WTC11 (cell line): ENCODE measurements at places on chromosomes 1 and 21. TPM values are rescaled to one million over a fixed set of nuclear protein-coding genes. Genes with fewer than 3 reads are reported as not detected.
A peak's percentile ranks its signal among the peaks of the same experiment; 100 is the strongest.

GRCh38 chr1:89615676-89616598 is 17.0 kb upstream of the LRRC8C start:
- peaks cover 33% of the 10 kb centered on the region for H3K36me3 ChIP-seq
- no peak overlapping the region for H3K4me3 ChIP-seq
- H3K4me1 ChIP-seq: peaks cover 6% of the 10 kb centered on the region
- no peak for DNase-seq

GRCh38 chr1:48242141-48242736 is 19.7 kb downstream of the SLC5A9 start:
- no peaks in the 10 kb centered on the region; the same call in 1 of the 2 replicates for H3K27me3 ChIP-seq
- H3K27ac ChIP-seq: no peak overlapping the region
- no peak overlapping the region for H3K4me3 ChIP-seq
- H3K4me1 ChIP-seq: no peaks in the 10 kb centered on the region
- no peaks in the 10 kb centered on the region for H3K36me3 ChIP-seq
- DNase-seq: no peak

GRCh38 chr1:224339442-224340033 is 9.6 kb upstream of the NVL start:
- H3K27me3 ChIP-seq: peaks cover 3% of the 10 kb centered on the region
- H3K36me3 ChIP-seq: peaks cover 31% of the 10 kb centered on the region
- peaks cover 15% of the 10 kb centered on the region for H3K4me1 ChIP-seq
- no peak overlapping the region for H3K4me3 ChIP-seq

GRCh38 chr1:184176058-184176457 is 124.5 kb downstream of the TSEN15 start:
- no peak overlapping the region for H3K4me3 ChIP-seq
- DNase-seq: no peak
- H3K27ac ChIP-seq: no peak overlapping the region

- no peaks in the 10 kb centered on the region; the same call in 1 of the 2 replicates for H3K27me3 ChIP-seq
- peak; percentile 79 for DNase-seq
- peak overlapping the region; percentile 85 for H3K27ac ChIP-seq
- H3K4me3 ChIP-seq: peak overlapping the region; percentile 55
- H3K4me1 ChIP-seq: peaks cover 70% of the 10 kb centered on the region
These were observed 35.6 kb upstream of the WASF2 start for GRCh38 chr1:27525296-27526272.

GRCh38 chr1:9654834-9655723 is 3.5 kb downstream of the PIK3CD start:
- peaks cover 10% of the 10 kb centered on the region for H3K4me1 ChIP-seq
- H3K36me3 ChIP-seq: no peaks in the 10 kb centered on the region
- H3K4me3 ChIP-seq: no peak overlapping the region
- no peak for DNase-seq
- H3K27ac ChIP-seq: no peak overlapping the region

- H3K4me3 ChIP-seq: no peak overlapping the region
- no peaks in the 10 kb centered on the region for H3K36me3 ChIP-seq
- no peak overlapping the region; the same call in 1 of the 2 replicates for H3K27ac ChIP-seq
- DNase-seq: no peak
- peaks cover 26% of the 10 kb centered on the region for H3K4me1 ChIP-seq
These were observed 102.3 kb upstream of the LPGAT1 start for GRCh38 chr1:211932933-211933254.

GRCh38 chr1:1361982-1362423 is 3.6 kb upstream of the MXRA8 start:
- peaks cover 21% of the 10 kb centered on the region for H3K4me1 ChIP-seq
- no peak overlapping the region for H3K4me3 ChIP-seq
- peak overlapping the region; percentile 65; the same call in 1 of the 2 replicates for H3K27ac ChIP-seq
- peak; percentile 45 for DNase-seq
- no peaks in the 10 kb centered on the region for H3K36me3 ChIP-seq
- H3K27me3 ChIP-seq: peaks cover 30% of the 10 kb centered on the region

- H3K27me3 ChIP-seq: no peaks in the 10 kb centered on the region
- H3K4me3 ChIP-seq: no peak overlapping the region
- no peaks in the 10 kb centered on the region for H3K36me3 ChIP-seq
- H3K4me1 ChIP-seq: peaks cover 12% of the 10 kb centered on the region
- no peak overlapping the region for H3K27ac ChIP-seq
These were observed 84.9 kb upstream of the KCNK2 start for GRCh38 chr1:214997685-214998084.

DNA sequence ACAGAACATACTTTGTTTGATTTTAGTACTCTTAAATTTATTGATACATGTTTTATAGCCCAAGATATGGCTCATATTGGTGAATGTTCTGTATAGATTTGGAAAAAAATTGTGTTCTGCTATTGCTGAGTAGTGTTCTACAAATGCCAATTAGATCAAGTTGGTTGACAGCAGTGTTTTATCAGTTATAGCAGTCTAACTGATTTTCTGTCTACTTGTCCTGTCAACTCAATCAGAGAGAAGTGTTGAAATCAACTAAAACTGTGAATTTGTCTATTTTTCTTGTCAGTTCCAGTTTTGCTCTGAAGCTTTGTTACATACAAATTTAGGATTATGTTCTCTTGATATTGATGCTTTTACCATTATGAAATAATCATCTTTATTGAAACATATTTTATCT is 14.7 kb upstream of the MT1HL1 start:
- H3K27ac ChIP-seq: no peak overlapping the region
- DNase-seq: no peak
- no peak overlapping the region for H3K4me3 ChIP-seq
- H3K36me3 ChIP-seq: no peaks in the 10 kb centered on the region
- peaks cover 31% of the 10 kb centered on the region for H3K4me1 ChIP-seq

DNA sequence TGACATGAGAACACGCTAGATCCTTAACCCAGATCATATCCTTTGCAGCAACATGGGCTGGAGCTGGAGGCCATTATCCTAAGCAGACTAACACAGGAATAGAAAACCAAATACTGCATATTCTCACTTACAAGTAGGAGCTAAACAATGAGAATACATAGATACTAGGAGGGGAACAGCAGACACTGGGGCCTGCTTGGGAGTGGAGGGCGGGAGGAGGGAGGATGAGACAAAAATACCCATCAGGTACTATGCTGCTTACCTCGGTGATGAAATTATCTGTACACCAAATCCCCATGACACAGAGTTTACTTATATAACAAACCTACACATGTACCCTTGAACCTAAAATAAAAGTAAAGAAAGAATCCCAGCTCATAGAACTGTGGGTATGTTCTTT is 1.2 kb upstream of the MOB3C start:
- no peaks in the 10 kb centered on the region for H3K36me3 ChIP-seq
- H3K4me1 ChIP-seq: peaks cover 41% of the 10 kb centered on the region
- DNase-seq: no peak

GRCh38 chr1:208598021-208598420 is 353.8 kb upstream of the PLXNA2 start:
- DNase-seq: no peak
- H3K27me3 ChIP-seq: no peaks in the 10 kb centered on the region

DNA sequence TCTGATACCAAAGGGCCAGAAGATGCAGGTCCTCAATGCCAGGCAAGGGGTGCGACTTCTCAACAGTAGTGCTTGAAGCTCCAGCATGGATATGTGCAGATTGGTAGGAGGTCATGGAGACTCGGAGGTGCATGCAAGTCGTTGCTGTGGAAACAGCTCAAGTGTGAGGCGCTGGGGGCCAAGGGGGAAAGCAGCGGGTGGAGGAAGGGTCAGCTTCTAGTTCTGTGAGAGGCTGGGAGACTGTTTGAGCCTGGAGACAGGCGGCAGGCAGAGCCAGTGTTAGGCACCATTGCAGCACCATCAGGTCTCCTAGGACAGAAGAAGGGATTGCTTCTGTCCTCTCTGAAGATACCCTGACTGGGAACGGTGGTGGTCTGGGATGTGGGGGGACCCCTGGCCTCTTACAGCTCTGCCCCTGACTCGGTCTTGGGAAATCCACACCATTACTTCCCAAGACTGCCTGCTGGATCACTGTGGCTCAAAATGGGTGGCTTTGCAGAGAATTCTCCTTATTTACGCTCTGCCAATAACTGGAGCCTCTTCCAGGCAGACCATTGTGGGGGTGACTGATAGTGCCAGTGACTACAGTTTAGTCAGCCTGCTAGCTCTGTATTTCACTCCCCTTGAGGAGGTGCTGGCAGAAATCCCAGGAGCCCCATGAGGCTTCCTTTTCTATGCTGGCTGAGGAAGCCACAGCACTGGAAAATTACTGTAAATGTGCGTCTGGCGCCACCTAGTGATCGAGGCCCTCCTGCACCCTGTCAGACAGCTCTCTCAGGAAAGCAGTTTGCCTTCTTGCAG is 46.3 kb upstream of the VANGL1 start:
- H3K27ac ChIP-seq: no peak overlapping the region
- H3K4me3 ChIP-seq: no peak overlapping the region
- peaks cover 3% of the 10 kb centered on the region for H3K4me1 ChIP-seq
- H3K27me3 ChIP-seq: peaks cover 2% of the 10 kb centered on the region
- peaks cover 16% of the 10 kb centered on the region for H3K36me3 ChIP-seq
- peak; percentile 91 for DNase-seq

DNA sequence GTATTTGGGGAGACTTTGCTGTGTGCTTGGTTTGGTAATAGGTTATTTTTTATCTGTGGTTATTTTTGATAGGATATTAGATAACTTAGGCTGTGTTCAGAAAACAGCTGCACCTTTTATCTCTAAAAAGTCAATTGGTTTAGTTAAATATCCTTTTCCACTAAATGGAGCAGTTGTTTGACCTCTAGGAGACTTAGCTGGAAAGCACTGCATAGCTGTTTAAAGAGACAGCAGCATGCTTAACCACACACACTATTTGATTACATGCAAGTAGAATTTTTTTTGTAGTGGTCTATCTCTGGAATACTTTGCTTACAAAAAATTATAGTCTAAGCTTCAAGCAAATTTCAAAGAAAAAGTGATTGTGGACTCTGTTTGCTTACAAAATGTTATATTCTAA is 6.5 kb upstream of the PALMD start:
- peaks cover 11% of the 10 kb centered on the region for H3K4me1 ChIP-seq
- no peak for DNase-seq
- no peak overlapping the region for H3K27ac ChIP-seq
- H3K36me3 ChIP-seq: no peaks in the 10 kb centered on the region

DNA sequence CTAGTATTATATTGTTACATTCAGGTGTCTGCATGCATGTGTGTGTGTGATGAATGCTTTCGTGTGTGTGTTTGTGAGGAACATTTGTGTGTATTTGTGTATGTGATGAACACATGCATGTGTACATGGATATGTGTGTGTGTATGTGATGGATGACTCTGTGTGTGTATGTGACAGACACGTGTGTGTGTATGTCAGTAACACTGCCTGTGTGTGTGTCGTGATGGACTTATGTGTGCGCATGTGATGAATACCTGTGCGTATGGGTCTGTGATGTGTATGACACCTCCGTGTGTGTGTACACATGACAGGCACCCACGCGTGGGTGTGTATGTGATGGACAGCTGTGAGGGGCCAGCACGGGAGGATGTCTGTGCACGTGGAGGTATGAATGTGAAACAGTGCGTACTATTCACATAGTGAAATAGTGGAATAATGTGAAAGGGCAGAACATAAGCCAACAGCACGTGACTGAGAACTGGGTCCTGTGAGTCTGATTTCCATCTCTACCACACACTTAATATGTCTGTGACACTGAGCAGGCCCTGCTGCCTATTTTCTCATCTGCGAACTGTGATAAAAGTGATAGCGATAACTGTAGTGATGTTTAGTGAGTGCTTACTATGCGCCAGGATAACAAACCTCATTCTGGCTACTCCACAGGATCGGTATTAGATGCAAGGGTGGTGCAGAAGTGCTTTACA is 41.8 kb upstream of the CSF3R start:
- H3K4me3 ChIP-seq: no peak overlapping the region
- H3K27ac ChIP-seq: no peak overlapping the region
- no peaks in the 10 kb centered on the region for H3K36me3 ChIP-seq

DNA sequence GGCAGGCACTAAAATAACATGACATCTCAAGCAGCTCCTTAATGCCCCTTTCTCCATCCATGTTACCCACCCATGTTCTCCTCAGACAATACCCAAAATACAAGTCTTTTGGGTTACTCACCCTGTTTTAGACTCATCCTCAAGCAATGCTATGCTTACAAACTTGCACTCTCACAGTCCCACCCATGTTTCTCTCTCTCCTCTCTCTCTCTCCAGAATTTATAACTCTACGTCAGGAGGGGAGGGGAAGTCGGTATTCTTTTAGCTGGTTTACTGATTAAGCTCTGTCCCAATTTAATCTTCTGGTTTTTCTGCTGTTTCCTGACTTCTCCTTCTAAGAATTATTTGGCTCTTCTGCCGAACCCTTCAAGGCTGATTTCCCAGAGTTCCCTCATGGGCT is 98.0 kb upstream of the NR5A2 start:
- no peak for DNase-seq
- 0 out of 2 replicates have a peak, but pooled peaks cover 6% of the 10 kb centered on the region for H3K4me1 ChIP-seq
- H3K27ac ChIP-seq: no peak overlapping the region
- no peak overlapping the region for H3K4me3 ChIP-seq
- no peaks in the 10 kb centered on the region for H3K36me3 ChIP-seq
- H3K27me3 ChIP-seq: no peaks in the 10 kb centered on the region

GRCh38 chr1:229507502-229507901 is 639 bp downstream of the NUP133 start:
- H3K4me1 ChIP-seq: peaks cover 15% of the 10 kb centered on the region
- no peaks in the 10 kb centered on the region; the same call in 1 of the 2 replicates for H3K27me3 ChIP-seq
- DNase-seq: no peak
- H3K4me3 ChIP-seq: peak overlapping the region; percentile 95
- peak overlapping the region; percentile 97 for H3K27ac ChIP-seq

GRCh38 chr1:212186427-212187207 is 98.6 kb upstream of the PPP2R5A start:
- no peak for DNase-seq
- H3K27me3 ChIP-seq: no peaks in the 10 kb centered on the region; the same call in 1 of the 2 replicates
- 0 out of 2 replicates have a peak, but pooled peaks cover 3% of the 10 kb centered on the region for H3K4me1 ChIP-seq
- H3K36me3 ChIP-seq: no peaks in the 10 kb centered on the region

GRCh38 chr1:115450501-115451040 is 112.5 kb upstream of the NGF start:
- H3K27ac ChIP-seq: no peak overlapping the region
- H3K4me3 ChIP-seq: no peak overlapping the region
- no peak for DNase-seq
- H3K36me3 ChIP-seq: no peaks in the 10 kb centered on the region
- no peaks in the 10 kb centered on the region for H3K4me1 ChIP-seq
- no peaks in the 10 kb centered on the region for H3K27me3 ChIP-seq

DNA sequence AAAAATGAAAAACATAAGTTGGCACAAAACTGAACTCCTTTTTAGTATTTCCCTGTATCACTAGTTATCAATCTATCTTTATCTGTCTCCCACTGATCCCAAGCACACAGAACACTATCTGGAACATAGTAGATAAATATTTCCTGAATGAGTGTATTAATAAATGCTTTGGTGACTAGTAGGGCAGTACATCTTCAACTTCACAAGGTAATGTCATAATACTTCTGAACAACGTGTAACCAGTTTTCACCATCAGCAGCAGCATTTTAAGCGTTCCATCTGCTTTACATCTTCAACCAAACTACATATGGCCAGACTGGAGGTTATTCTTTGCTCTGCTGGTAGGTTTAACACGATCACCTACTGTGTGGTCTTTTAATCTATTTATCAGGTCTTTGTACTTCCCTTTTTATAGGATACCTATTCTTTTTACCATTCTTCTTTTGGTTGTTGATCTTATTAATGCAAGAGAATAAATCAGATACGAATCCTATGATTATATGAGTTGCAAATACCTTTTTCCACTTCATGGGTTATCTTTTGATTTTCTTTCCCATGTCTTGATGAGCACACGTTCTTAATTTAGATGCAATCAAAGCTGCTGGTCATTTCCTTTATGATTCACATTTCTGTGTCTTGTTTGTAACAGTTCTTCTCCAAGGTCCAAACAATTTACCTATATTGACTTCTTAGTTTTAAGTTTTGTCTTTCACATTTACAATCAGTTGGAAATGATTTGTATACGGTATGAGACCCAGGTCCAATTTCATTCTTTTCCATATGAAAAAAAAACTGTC is 16.3 kb downstream of the GPBP1L1 start:
- no peak overlapping the region for H3K4me3 ChIP-seq
- peaks cover 7% of the 10 kb centered on the region for H3K4me1 ChIP-seq
- DNase-seq: no peak

Gene ARHGEF16
- total RNA-seq: 15.5 to 17.2 TPM (median 16.1 TPM) in 3 replicates

Gene SPTA1
- total RNA-seq: 0.02 to 0.11 TPM (median 0.09 TPM) in 3 replicates

Gene FMN2
- total RNA-seq: 1.5 to 2.1 TPM (median 1.8 TPM) in 3 replicates

Gene COL16A1
- total RNA-seq: 8.8 to 11.0 TPM (median 9.6 TPM) in 3 replicates

Gene CDCP2
- 0.07 TPM in 1 of 3 replicates, not detected in the others for total RNA-seq
